ENCODE measurements at places on chromosomes 12 and 14. TPM values are rescaled to one million over a fixed set of nuclear protein-coding genes. Genes with fewer than 3 reads are reported as not detected.

Gene CFAP54
- total RNA-seq: 1.8 TPM

Gene FOXA1
- total RNA-seq: not detected

Gene ACOT6
- not detected for total RNA-seq

Gene INHBC
- total RNA-seq: not detected

Gene OASL
- total RNA-seq: 110 TPM

Gene TESPA1
- 1.5 TPM for total RNA-seq

Gene SMCO2
- not detected for total RNA-seq

Gene TOMM20L
- total RNA-seq: not detected

Gene ALKBH1
- 27.7 TPM for total RNA-seq

Gene STAC3
- total RNA-seq: not detected

Gene WNT1
- not detected for total RNA-seq

Gene TC2N
- total RNA-seq: not detected

Gene CCDC198
- total RNA-seq: not detected

Gene GARIN6
- not detected for total RNA-seq

Gene TMEM30B
- total RNA-seq: not detected

Gene STYK1
- total RNA-seq: 5.9 TPM

Gene WSCD2
- total RNA-seq: not detected

Gene CHMP4A
- 44.8 TPM for total RNA-seq

Gene DLK1
- total RNA-seq: not detected

Gene HCAR2
- total RNA-seq: not detected

Gene NRIP2
- total RNA-seq: not detected

Measured in M059J (cell line).